ENCODE measurements at places on chromosomes 2 and 18.

GRCh38 chr2:55137024-55137958 is 87.0 kb upstream of the RTN4 start:
- no peaks in the 10 kb centered on the region for H3K27me3 ChIP-seq
- H3K36me3 ChIP-seq = no peaks in the 10 kb centered on the region
- peaks cover 7% of the 10 kb centered on the region for H3K4me1 ChIP-seq

DNA sequence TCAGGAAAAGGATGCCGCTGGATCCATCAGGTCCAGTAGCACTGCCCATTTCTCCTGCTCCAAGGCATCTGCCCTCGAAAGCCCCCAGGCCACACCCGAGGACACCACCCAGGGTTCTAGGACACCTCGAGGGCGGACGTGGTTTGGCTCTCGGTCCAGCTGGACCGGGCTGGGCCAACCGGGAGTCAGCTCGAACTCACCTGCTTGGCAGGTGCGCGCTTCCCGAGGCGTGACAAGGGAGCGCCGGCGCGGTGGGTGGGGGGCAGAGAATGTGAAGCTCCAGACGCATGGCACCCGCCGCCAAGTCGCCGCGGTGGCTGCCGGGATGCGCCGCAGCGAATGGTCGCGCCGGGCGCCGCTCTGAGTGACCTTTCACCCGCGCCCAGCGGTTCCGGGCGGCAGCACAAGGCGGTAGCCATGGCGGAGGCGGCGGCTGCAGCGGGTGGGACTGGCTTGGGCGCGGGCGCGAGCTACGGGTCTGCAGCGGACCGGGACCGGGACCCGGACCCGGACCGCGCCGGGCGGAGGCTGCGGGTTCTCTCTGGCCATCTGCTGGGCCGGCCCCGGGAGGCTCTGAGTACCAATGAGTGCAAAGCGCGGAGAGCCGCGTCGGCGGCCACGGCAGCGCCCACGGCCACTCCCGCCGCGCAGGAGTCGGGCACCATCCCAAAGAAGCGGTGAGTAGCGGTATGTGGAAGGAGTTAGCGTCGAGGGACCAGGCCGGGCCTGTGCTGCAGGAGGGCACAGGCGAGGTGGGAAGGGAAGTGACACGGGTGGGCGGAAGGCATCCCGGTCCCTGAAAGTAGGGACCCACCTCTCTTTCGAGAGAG is at the start of gene AGPS:
TSS of gene AGPS (plus strand) at position 401 of the 830 bp plus-strand sequence. CDS start at position 418, 17 bp downstream.
- no peaks in the 10 kb centered on the region for H3K36me3 ChIP-seq
- no peaks in the 10 kb centered on the region for H3K27me3 ChIP-seq
- peak within 1 kb of the TSS; percentile 96 for H3K4me3 ChIP-seq
- DNase-seq = peak; percentile 80
- H3K27ac ChIP-seq = peak within 1 kb of the TSS; percentile 33
- peaks cover 2% of the 10 kb centered on the region for H3K4me1 ChIP-seq

DNA sequence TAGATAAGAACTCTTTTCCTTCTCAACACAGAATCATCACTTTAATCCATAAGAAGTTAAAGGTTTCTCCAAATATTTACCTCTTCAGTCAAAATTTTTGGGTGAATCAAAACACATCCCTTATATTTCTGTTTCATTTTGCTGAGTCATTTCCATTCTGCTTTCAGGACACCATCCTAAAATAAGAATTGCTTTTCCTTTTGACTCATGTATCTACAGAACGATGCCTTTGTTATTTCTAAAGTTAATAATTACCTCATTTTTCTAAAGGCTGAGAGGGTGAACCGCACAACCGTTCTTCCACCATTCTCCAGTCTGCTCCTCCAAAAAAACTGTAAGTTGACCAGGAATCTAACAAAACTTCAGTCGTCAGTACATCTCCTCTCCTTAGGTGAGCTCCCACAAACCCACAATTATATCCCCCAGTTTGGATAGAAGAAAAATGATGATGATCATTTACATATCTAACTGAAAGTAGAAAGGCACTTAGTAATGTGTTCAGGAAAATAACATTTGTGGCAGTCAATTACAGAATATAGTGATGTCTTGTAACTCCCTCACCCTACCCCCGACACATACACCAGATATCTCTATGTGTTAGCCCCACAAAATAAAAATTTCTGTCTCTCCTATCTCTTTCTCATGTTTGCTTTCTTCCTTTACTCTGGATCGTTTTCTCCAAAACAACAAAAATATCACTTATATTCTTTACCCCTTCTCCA is 162.5 kb downstream of the RAD51AP2 start:
- no peaks in the 10 kb centered on the region for H3K27me3 ChIP-seq
- no peak for DNase-seq
- no peaks in the 10 kb centered on the region for H3K36me3 ChIP-seq
- no peak overlapping the region for H3K4me3 ChIP-seq
- no peak overlapping the region for H3K27ac ChIP-seq

DNA sequence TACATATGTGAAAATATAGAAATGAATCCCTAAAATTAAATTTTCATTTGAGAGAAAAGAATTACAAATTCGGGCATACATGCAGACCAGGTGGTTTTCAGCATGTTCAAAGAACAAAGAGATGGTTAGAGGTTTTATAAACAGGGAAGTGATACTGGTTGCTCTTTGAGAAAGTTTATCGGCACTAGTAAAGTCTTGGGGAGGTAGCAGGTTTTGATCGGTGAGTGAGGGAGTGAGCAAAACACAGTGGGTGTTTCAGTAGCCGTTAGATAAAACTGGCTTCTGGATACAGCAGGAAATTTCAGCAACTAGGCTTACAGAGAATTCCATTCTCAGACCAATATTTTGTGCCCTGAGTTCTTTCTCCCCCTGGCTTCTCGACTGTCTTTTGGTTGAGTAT is 51.1 kb downstream of the DSC3 start:
- H3K4me3 ChIP-seq = no peak overlapping the region
- H3K36me3 ChIP-seq = no peaks in the 10 kb centered on the region
- no peaks in the 10 kb centered on the region for H3K27me3 ChIP-seq
- H3K27ac ChIP-seq = no peak overlapping the region
- H3K4me1 ChIP-seq = no peaks in the 10 kb centered on the region
- DNase-seq = no peak

- DNase-seq = no peak
- H3K4me1 ChIP-seq = no peaks in the 10 kb centered on the region
- H3K27me3 ChIP-seq = no peaks in the 10 kb centered on the region
- H3K4me3 ChIP-seq = no peak overlapping the region
- H3K27ac ChIP-seq = no peak overlapping the region
- H3K36me3 ChIP-seq = no peaks in the 10 kb centered on the region
These were observed 159.4 kb downstream of the TPO start for GRCh38 chr2:1572638-1573037.
